ENCODE measurements at places on chromosomes 3 and 15.

DNA sequence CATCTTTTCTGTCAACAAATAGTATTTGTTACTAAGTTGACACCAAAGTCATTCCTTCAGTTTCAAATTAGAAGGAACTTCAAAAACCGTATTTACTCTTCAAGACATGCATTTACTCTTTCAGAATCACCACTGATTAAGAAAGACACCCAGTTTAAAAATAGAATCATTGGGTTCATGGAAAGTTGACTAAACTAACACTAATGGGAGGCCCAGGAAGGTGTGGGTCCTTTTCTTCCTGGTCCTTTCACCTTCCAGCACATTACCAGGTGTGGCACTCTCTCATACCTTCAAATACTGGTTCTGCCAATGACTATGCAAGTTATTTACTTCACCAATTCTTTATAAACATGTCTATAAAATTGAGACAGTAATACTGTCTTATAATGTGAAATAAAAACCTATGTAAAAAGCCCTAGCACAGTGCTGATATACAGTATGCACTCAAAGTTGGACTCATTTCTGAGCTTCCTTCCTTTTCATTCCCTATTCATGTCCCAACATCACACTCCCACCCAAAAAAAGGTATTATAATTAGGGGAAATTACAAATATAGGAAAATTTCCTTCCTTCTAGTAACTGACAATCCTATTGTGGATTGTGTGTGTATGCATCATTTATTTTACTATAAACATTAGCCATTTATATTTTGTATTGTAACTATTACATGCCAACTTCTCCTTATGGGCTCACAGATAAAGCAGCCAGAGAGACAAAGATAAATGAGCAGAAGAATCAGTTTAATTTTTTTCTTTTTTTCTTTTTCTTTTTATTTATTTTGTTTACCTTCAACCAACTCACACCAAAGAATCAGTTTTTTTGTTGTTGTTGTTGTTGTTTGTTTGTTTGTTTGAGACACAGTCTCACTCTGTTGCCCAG lies 48.9 kb downstream of the LRRFIP2 start:
- DNase-seq = no peak

DNA sequence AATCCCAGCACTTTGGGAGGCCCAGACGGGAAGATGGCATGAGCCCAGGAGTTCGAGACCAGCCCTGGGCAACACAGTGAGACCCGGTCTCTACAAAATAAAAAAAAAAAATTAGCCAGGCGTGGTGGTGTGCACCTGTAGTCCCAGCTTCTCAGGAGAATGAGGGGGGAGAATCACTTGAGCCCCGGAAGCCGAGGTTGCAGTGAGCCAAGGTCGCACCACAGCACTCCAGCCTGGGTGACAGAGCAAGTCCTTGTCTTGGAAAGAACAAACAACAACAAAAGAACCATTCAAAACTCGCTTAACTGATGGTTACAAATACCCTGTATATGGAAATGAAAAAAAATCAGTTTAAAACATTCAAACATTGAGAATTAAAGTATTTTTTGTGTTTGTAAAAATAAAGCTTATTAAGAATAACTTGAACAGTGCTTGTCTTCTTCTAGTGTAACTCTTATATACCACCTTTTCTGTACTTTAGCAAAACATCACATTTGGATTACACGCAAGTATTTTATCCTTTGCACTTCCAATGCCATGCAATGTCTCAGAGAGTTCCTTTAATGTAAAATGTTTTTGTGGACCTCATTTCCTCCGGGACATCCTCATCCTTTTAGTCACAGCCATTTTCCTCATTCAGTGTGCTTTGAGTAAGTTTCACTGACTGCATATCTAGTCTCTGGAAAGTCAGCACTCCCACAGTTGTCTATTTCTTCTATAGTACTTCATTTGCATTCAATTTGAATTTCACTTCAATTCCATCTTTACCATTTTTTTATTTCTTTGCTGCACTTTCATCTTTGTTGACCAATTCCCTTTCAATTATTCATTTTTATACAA lies 113.0 kb upstream of the GOLGA8J start:
- peak; percentile 55 for DNase-seq

DNA sequence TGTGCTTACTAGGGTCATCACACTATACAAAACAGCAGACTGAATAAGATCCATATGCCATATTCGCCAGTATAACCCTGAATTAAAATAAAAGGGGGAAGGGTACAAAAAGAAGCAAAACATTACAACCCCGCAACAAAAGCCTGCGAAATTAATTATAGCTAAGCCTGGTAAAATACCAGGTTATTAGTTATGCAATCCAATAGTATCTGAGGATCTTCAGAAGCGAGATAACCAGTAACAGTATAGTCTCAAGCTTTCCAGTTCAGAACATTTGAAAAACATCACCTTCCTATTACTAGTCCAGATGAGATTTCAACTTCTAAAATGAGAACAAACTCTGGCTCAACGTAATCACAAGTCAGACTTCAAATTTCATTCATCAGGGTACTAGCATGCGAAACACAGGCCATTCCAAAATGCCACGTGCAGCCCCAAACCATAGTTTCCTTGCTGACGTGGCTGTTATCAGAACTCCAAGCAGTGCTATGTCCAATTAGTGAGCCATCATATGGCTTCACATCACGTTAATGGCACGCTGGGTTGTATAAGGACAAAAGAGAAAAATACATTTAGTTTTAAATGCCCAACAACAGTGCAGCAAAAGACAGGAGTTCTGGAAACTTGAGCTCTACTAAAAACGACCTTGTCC lies 1.1 kb downstream of the SSR3 start:
- DNase-seq = no peak

DNA sequence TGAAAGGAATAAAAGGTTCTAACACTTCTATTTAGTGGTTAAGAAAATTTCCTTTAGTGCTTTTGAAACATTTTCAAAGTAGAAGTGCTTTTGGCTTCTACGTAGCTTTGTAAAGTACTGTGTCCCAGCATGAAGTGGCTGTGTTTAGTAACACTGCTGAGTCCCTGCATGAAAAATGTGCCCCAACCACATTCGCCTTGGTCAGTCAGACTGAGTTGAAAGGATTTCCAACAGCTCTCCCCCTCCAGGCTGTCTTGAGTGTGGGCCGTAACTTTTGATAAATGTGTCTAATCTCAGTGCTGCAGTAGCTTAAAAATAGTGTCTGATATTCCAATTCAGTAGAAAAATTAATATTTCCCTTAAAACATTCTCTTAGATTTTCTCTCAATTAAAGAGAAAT lies 115.0 kb downstream of the NR1D2 start:
- no peak for DNase-seq

DNA sequence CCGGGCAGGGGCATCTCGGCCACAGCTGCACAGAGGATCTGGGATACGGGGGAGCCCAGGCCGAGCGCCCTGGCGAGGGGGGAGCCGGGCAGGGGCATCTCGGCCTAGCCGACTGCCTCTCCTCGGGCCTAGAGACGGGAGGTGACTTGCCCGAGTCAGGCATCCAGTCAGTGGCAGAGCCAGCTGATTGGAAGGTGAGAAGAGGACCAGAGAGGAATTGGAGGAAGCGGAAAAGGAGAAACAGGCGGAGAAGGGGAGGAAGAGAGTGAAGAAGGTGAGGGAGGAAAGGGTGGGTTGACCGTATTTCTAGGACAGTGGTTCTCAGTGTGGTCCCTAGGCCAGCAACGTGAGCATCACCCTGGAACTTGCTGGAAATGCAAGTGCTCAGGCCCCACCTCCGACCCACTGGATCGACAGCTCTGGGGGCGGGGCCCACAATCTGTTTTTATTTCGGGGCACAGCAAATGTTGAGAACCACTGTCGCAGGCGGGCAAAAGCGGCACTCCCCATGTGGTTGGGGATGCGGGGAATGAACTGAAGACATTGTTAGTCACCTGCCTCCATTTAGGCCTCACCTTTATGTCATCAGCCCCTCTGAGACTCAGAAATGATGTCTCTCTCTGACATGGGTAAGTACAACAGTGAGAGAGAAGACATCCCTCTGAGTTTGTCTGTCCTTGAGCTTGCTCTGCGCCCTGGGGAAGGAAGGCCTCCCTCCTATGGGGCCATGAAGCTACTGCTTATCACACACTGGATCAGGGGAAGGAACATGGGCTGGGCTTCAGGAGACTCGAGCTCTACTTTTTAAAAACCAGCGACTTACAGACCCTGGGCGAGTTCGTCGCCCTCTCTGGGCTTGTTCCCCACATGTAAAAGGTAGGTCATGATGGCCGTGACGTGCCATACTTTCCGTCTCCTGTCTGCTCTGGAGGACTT lies 1.0 kb upstream of the MELTF start:
- DNase-seq = no peak

- no peak for DNase-seq
These were observed 23.8 kb downstream of the CORO2B start for GRCh38 chr15:68602459-68603215.

DNA sequence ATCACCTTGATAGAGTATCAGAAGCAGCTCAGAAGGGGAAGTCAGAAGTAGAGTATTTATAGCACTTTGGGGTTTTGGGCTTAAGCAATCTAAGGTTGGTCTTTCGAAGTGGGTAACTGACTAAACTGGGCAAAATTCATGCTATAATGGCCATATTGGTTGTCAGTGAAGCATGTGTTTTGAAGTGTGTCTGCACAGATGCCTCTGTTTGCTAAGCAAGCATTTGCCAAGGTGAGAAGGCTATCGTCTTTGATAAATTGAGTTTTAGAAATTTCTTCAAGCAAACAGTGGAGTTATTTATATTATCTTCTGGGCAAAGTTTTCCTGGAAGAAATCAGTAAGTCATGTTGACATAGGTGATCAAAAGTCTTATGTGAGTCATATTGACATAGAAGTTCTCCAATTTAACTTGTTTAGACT lies 412.8 kb upstream of the TGFBR2 start:
- DNase-seq = no peak

DNA sequence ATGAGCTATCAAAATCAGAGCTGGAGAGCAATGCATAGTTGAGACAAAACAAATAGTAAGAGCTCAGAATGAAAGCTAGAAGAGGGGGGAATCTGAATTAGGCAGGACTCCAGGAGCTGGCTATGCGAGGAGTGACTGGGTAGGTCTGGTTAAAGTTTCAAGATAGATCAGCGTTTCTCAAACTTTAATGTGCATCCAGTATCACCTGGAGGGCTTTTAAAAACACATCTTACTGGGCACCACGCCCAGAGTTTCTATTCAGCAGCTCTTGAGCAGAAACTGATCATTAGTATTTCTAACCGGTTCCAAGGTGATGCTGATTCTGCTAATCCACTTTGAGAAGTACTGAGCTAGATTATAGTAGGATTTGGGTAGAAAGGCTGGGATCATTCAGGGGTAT lies 96.2 kb upstream of the ACP3 start:
- DNase-seq = no peak

DNA sequence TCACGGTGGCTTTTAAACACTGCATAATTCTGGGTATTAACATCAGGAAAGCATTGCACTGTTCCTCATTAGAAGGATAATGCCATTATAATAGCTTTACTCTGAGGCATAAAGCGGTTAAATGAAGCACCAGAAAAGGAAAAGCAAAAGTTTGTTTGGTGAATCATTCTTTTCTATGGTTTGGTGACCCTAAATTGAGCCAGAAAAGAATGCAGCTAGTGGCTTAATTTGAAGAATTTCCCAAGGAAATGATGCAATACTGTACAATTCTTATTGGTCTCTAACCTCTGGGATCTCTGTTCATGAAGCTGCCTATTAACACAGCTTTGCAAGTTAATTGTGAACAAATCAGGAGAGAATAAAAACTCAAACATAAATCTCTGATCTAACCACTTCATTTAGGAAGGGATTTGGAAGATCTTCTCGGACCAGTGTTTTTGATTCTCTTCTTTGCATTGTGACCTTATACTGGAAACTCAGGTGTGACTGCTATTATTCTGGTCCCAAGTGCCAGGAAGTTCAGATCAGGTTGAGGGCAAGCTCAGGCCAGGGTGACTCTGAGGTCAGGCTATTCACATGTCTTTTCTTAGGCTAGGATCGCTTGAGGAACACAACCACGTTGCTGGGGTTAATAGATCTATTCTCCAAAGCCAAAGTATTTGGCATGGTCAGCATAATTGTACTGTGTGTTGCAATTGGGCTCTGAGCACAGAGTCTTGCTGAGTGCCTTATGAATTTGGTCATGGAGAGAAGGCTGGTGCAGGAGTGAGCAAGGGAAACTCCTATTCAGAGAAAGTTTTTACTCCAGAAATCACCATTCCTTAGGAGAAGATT lies 11.3 kb upstream of the DLG1 start:
- no peak for DNase-seq

DNA sequence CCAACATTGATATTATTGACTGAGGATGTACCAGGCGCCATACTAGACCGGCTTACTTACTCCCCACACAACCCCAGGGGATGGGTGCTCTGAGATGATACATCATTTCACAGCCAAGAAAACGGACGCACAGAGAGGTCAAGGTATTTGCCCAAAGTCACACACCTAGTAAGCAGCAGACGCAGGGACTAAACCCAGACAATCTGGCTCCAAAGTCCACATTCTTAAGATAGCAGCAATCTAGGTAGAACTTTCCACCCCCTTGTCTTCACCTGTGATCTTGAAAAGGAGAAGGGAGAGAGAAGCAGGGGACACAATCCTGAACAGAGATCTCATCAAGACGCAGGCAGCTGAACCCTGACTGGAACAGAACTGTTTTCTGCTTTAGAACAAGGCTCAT lies 200.6 kb downstream of the XXYLT1 start:
- no peak for DNase-seq

DNA sequence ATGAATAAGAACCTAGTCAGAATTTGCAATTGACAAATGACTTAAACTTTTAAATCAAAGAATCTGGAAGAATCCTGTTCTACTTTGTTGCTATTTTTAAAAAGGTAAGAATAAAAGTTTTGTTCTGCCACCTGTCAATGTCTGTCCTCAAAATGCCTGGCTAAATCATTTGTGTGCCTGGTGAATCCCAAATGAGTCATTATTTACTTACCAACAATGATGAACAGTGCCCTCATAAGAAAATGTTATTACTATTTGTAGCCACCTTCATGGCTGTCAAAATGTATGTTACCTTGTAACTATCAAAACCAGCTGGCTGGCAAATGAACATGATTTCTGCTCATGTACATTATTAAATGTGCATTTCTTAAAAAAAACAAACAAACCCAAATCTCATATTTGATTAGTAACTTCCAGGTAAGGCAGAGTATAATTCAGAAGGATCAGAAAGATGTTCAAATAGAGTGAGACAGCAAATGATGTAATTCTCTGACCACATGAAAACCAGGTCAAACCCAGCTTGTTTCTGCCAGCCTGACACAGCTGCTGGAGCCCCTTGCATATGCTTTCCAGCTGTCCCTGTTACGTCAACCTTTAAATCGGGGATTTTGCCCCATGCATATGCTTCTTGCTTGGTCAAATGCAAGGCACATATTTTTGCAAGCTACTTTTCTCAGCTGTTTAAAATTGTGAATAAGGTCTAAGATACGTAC lies 137.9 kb downstream of the SSR3 start:
- DNase-seq = no peak

DNA sequence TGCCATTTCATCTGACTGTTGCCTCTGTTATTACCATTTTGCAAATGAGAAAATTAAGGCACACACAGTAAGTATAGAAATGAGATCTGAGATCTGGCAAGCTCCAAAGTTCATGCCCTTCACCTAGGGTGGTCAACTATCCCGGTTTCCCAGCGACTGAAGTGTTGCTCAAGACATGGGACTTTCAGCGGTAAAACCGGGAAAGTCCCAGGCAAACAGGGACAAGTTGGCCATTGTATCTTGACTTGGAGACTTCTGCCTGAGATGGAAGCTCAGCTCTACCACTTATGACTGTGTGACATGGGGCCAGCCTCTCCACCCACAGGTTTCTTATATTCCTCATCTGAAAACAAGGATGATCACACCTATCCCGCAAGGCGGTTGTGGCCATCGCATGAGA lies 55.6 kb upstream of the TPM1 start:
- DNase-seq = no peak

- no peak for DNase-seq
These were observed 18.5 kb downstream of the GRAMD2A start for GRCh38 chr15:72178976-72179585.

All from amygdala (tissue), 56 donors.